ENCODE measurements at places on chromosomes 11 and 22.

- no peak for DNase-seq
These were observed 84.8 kb upstream of the SHANK2 start for GRCh38 chr11:71336996-71337754.

DNA sequence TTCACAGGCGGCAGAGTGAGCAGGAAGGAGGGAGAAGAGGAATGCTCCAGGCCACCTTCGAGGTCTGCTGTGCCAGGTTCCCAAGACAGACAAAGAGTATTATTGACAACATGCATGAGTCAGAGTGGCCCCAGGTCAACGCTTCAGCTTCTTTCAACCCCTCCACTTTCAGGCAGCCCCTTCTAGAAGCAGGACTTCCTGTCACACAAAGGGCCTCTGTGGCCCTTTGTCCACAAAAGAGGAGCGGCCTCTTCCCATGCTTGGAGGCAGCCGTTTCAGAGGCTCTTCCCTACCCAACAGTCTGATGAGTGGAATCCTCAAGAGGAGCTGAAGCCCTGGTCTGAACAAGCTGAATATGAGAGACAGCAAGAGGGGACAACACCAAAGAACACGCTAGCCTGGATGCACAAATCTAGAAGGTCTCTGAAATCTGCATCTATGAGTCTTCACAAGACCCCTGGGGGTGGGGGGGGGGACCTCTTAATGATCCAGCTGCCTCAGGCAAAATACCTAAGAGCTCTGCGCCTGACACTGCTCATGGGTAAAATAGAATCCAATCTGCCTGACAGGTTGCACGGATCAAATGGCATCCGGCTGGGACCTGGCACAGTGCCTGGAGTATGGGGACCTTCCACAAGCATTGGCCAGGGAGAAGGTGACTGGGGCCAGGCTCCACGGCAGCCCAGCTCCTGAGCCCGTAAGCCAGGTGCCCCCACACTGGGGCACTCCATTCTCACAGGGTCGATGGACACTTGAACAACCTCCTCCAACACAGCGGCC is 67.5 kb downstream of the PACSIN2 start:
- DNase-seq: no peak

DNA sequence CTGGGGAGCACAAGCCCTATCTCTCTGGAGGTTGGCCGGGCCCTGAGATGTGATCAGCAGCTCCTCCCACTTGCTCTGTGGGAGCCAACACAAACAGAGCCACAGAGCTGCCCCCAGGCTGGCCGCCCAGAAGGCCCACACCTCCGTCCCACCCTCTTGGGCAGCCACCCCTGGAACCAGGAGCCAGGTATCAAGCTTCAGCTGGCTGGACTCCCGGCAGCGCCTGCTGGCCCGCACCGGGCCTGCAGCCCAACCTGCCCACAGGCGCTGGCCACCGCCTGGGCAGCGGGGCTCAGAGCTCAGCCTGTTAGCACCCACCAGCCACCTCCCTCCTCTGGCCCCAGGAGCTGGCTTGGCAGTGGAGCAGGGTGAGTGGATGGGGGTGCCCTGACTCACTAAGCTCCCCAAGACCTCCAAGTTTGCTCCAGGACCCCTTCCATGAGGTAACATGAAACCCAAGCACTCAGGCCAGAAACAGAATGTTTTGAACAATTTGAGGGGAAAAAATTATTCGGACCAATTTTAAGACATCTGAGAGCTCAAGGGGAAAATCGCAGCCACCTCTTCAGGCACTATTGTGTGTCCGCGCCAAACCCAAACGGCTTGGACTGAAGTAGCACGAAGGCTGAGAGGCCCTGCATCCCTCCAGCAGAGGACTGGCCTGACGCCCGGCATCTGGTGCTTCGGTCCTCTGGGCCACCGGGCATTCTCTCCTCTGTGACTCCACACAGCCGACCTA is 450.8 kb downstream of the SOX6 start:
- DNase-seq: no peak

DNA sequence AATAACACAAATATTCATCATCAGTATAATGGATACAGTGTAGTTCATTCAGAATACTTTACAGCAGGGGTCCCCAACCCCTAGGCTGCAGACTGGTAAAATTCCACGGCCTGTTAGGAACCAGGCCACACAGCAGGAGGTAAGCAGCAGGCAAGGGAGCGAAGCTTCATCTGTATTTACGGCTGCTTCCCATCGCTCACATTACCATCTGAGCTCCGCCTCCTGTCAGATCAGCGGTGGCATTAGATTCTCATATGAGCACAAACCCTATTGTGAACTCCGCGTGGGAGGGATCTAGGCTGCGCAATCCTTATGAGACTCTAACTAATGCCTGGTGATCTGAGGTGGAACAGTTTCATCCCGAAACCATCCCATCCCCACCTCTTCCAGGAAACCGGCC is 125.1 kb downstream of the SERGEF start:
- DNase-seq: no peak

DNA sequence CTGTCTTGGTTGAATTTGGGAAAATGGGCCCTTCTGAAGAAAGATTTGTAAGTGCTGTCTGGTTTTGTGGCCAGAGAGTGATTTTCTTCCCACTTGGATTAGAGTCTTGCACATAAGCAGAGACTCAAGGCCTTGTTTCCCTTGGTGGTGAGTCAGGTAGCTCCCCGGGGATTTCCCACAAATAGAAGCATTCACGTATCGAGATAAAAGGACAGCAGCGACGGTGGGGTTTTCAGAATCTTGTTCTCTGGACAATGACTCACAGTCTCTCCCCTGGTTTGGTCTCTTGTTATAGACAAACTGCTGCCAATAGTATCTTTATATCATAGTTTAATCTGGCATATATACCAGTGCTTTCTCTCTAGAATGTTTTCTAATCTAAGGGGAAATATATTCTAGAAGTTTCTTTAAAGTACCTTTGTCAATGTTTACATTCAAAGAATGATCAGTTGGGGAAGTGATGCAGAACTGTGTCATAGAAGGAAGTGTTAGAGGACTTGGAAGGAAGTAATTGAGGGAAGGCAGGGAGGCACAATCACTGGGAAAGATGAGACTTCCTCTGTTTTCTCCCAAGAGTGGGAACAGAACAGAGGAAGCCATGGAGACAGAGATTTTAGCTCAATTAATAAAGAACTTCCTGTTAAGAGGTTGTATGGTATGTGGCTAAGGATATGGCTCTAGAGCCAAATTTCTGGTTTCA is 18.1 kb downstream of the POLA2 start:
- no peak for DNase-seq

DNA sequence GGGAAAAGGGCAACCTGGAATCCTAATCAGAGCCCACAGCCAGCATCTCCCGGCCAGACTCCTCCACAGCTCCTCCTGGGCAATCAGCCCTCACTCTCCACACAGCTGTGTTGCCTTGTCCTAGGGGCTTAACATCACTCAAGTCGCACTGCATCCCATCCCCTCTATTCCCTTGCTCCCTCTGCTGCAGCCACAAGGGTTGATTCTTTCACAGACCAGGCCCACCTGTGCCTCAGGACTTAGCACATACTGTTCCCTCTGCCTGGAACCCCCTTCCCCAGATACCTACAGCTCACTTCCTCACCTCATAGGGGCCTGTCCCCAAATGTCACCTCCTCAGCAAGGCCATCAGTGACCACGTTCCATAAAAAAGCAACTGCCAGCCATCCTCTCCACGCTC is 18.4 kb downstream of the SPATA19 start:
- no peak for DNase-seq

DNA sequence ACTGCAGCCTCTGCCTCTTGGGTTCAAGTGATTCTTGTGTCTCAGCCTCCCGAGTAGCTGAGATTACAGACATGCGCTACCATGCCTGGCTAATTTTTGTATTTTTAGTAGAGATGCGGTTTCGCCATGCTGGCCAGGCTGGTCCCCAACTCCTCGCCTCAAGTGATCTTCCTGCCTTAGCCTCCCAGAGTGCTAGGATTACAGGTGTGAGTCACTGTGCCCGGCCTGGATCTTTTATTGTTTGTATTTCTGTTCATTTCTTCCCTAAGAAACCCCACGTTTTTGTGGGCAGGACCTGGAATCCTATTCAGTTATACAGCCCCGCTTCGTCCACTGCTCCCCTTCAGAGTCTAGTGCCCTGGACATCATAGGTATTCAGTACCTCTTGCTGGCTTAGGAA is 28.7 kb downstream of the ZBTB16 start:
- DNase-seq: no peak

- DNase-seq: no peak
These were observed 2.4 kb upstream of the RBM14 start for GRCh38 chr11:66614073-66614472.

GRCh38 chr11:19365743-19366410 is 125.1 kb upstream of the E2F8 start:
- no peak for DNase-seq

GRCh38 chr22:37199760-37200108 is 11.7 kb upstream of the C1QTNF6 start:
- DNase-seq: no peak

DNA sequence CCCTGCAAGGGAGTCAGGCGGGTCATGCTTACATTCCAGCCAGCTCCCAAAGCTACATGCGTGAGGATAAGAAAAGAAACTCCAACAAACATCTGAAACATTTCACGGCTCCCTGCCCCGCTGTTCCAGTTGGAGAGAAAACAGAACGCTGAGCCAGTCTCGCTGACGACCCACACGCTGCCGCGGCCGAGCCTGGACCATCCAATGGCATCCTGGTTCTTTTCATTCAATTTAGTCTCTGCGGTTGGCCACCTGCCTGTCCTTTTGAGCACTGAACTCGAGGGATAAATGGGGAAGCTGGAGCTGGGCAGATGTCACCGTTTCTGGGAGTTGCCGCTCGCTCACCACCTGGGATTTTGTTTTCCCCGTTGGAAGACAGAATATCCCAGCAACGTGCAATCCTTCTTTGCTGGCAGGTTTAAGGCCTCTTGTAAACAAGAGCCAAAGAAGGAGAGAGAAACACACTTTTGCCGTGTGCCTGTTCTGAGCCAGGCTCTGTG is 45.3 kb upstream of the SHISAL1 start:
- DNase-seq: no peak

- no peak for DNase-seq
These were observed 127.0 kb downstream of the TRPC6 start for GRCh38 chr11:101456812-101457211.

DNA sequence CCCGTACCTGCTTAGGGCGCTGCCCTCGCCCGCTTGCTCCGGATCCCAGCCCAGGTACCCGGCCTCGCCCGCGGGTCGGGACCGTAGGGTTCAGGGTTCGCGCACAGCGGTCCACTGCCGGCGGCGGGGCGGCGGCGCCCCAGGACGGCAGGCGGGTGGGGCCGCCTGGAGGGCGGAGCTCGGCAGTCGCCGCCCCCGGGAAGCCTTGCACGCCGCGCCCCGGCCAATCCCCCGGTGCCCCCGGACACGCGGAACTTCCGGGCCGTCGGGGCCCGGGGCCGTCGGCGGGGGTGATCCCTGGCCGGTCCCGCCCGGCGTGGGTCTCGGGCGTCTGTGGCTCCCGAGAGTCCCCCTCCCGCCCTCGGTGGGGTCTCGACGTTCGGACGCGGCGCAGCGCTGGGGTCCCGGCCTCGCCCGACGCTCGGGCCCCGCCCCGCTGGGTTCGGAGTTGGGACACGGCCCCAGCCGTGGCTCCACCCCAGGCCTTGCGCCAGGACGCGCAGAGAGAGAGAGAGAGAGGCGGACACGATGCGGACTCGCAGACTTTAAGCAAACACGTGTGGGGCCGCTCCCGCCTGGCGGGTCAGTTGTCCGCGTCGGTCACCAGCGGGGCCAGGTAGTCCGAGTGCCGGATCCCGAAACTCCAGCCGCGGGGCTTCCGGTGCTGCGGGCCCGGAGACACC is at the start of gene TYMP:
Gene TYMP (minus strand): TSS at position 116 of the 683 bp plus-strand sequence. CDS start 303 bp downstream, outside the sequence.
- peak; percentile 48 for DNase-seq

DNA sequence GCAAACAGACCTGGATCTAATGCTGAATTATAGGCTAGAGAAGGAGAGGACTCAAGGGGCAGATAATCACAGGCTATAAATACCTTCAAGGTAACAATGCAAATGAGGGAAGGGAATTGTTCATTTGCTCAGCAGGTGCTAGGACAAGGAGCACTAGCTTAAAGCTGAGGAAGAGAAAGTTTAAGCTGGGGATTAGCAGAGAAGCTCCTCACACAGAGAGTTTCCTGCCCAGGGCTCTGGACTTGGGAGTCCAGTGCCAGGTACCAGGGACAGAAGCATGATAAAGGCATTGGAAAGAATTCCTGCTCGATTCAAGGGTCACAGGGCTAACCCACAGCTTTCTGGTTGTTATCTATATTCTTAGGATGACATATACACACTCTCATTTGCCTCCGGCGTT is 509.9 kb downstream of the NTM start:
- no peak for DNase-seq

DNA sequence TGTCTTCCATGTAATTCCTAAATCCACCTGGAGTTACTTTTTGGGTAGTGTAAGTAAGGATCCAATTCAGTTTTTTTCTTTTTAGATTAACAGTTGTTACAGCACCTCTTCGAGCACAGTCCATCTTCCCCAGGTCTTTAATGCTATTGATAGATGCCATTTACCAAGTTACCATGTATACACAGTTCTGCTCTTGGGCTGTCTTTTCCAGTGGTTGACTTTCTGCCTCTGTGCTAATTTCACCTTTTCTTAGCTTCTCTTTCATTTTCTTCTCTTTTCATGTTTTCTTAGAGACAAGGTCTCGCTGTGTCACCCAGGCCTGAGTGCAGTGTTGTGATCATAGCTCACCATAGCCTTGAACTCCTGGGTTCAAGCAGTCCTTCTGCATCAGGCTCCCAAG is 12.0 kb downstream of the ATXN10 start:
- DNase-seq: no peak

- DNase-seq: no peak
These were observed 111.9 kb downstream of the PARVA start for GRCh38 chr11:12489246-12489772.

DNA sequence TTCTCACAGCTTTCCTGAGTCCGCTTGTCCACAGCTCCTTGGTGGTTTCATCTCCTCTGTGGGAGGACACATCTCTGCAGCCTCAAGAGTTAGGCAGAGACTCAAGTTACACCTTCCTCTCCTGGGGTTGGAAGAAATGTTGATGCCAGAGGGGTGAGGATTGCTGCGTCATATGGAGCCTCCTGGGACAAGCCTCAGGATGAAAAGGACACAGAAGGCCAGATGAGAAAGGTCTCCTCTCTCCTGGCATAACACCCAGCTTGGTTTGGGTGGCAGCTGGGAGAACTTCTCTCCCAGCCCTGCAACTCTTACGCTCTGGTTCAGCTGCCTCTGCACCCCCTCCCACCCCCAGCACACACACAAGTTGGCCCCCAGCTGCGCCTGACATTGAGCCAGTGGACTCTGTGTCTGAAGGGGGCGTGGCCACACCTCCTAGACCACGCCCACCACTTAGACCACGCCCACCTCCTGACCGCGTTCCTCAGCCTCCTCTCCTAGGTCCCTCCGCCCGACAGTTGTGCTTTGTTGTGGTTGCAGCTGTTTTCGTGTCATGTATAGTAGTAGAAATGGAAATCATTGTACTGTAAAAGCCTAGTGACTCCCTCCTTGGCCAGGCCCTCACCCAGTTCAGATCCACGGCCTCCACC is 11.7 kb downstream of the RASD2 start:
- DNase-seq: peak; percentile 62

GRCh38 chr11:94183886-94184264 is 55.2 kb downstream of the PANX1 start:
- no peak for DNase-seq

GRCh38 chr11:32034149-32034548 is 56.7 kb upstream of the RCN1 start:
- DNase-seq: no peak

GRCh38 chr11:69575296-69576068 is 65.5 kb upstream of the CCND1 start:
- no peak for DNase-seq
